Renal pelvis (tissue), 12 donors: ENCODE measurements at places on chromosomes 5 and 9. TPM values are rescaled to one million over a fixed set of nuclear protein-coding genes. Genes with fewer than 3 reads are reported as not detected.

SPARC gene
- polyA plus RNA-seq, result 2,190 TPM

IL3 gene
- polyA plus RNA-seq, result not detected

DNAI1 gene
- polyA plus RNA-seq, result 4.4 TPM

- no peak for DNase-seq
Observed at GRCh38 chr5:83510260-83510659, 38.7 kb downstream of the VCAN start.

AQP7 gene
- polyA plus RNA-seq, result 33.7 TPM

PCDHB12 gene
- polyA plus RNA-seq, result 4.5 TPM

CER1 gene
- 1.1 TPM for polyA plus RNA-seq
